Peyer's patch (tissue), 4 donors: ENCODE measurements at places on chromosomes 7 and 10.

GRCh38 chr7:121530227-121531174, 134.4 kb upstream of the FAM3C start:
- DNase-seq, result no peak

DNA sequence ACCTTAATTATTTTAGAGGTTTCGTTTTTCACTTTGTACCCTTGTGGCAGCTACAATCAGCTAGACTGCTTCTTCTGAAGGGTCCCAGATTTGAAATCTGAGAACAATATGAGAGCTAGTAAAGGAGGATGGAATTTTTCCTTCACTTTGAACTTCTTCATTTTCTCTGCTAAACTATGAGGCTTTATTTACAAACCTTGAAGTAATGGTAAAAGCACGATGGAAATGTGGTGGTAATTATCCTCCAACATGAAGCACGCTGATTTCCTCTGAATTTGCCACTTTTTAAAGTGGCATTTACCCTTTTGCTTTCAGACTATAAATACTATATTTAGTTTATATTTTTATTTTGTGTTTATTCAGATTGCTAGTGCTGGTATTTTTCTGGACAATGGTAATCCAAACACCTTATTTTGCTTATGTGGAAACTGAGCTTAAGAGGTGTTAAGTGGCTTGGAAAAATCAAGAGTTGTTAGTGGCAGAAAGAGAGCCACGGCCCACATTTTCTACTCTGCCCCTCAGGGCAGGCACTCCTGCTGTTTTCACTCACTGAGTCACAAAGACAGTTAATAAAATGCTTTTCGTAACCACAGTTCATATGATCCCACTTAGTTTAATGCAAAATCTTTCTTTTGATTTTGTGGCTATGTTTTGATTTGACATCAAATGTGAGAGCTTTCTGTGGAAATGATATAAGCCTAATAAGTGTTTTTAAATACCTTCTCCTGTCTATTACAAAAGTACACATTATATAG, 2.7 kb downstream of the SSMEM1 start:
- DNase-seq, result no peak

DNA sequence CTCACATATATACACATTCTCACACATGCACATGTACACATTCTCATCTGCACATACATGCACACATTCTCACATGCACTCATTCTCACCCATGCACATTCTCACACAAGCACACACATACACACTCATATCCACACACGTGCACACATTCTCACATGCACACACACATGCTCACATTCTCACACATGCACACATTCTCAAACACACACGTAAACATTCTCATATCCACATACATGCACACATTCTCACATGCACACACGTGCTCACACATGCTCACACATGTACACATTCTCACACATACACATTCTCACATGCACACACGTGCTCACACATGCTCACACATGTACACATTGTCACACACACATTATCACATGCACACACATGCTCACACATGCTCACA, 260.6 kb downstream of the PTPRN2 start:
- no peak for DNase-seq

- peak; percentile 87 for DNase-seq
Measured at GRCh38 chr10:79093658-79094411, 25.1 kb downstream of the ZMIZ1 start.

DNA sequence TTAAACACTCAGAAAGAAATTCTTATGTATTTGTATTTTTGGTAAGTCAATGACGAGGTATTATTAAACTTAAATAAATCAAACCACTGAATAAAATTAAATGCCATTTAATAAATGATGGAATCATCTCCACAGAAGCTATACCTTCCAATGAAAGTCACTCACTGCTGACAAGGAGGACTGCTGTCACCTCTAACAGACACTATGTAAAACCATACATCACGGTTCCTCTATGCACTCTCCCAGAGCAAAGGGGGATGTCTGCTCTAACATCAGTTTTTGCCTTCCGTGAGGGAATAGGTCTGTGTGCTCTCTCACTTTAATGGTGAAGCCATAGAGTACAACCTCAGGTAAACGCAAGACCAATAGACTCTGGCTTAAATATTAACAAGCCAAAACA, 99.7 kb upstream of the DDC start:
- DNase-seq, result no peak

DNA sequence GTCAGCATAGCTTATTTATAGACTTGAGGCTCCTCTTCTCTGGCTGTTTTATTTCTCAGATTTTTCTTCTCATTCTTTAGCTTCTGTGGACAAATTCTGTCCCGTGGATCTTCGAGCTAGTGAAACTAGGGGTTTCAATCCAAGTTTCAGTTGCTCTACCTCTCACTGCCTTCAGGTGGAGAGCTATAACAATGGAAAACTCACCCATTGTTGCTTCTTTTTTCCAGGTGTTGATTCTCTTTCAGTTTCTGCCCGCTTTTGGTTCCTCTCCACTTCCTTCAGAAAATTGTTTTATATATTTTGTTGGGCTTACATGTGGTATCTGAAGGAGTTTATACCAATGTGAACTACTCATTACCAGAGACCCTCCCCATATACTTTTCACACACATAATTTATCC, 266.1 kb downstream of the TCF7L2 start:
- no peak for DNase-seq

DNA sequence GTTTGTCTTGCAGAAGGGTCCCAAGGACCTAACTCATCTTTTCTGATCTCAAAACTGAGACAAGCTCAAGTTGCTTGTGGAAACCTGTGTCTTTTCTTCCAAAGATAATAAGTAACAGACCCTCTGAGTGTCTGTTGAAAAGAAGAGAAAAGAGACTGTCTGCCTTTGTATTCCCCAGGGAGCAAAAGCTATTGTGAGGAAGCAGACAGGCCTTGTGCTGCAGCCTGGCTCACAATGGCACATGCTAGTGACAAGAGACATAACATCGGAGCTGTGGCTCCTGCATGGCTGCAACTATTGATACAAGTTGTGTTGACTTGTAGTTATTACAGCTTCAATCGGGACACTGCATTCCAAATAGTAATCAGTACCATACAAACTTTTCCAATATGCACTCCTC, 202.9 kb downstream of the DKK1 start:
- no peak for DNase-seq

GRCh38 chr10:130924138-130924819, 387.2 kb downstream of the TCERG1L start:
- no peak for DNase-seq

GRCh38 chr10:88979153-88979562, 11.4 kb upstream of the FAS start:
- DNase-seq, result no peak

DNA sequence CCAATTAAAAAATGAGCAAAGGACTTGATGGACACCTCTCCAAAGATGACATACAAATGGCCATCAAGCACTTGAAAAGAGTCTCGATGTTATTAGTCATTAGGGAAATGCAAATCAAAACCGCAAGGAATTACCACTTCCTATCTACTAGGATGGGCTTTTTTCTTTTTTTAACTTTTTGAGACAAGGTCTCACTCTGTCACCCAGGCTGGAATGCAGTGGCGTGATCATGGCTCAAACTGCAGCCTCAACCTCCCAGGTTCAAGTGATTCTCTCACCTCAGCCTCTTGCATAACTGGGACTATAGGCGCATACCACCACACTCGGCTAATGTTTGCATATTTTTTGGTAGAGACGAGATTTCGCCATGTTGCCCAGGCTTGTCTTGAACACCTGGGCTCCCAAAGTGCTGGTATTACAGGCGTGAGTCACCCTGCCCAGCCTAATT, 13.6 kb downstream of the NKX1-2 start:
- no peak for DNase-seq
